Stimulated activated CD4-positive, alpha-beta T cell treated with anti-CD3 and anti-CD28 coated beads, Interleukin-1b, Interleukin-23, amount 100 ng/mL, for 1 hour (primary cell): ENCODE measurements at places on chromosomes 6 and 20.

- no peak for DNase-seq
Observed at GRCh38 chr6:145423936-145424335, 311.4 kb downstream of the EPM2A start.

DNA sequence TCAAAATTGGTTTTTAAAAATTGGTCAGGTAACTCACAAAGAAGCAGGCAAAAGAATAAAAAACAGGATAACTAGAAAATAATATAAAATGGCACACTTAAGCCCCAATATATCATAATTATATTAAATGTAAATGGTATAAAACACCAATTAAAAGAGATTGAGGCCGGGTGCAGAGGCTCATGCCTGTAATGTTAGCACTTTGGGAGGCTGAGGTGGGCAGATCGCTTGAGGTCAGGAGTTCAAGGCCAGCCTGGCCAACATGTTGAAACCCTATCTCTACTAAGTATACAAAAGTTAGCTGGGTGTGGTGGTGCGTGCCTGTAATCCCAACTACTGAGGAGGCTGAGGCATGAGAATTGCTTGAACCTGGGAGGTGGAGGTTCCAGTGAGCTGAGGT is 36.1 kb downstream of the TCP11 start:
- no peak for DNase-seq

- no peak for DNase-seq
Observed at GRCh38 chr6:101294676-101295075, 98.8 kb upstream of the GRIK2 start.

GRCh38 chr6:5865506-5866031 is 141.2 kb downstream of the NRN1 start:
- no peak for DNase-seq

GRCh38 chr20:13681248-13682125 is 42.8 kb upstream of the TASP1 start:
- no peak for DNase-seq

- peak; percentile 81 for DNase-seq
Observed at GRCh38 chr6:27688014-27688586, 215.2 kb upstream of the ZNF184 start.

- no peak for DNase-seq
Observed at GRCh38 chr6:117329926-117330325, 64.6 kb downstream of the VGLL2 start.

- no peak for DNase-seq
Observed at GRCh38 chr6:152094992-152095592, 287.6 kb downstream of the ESR1 start.

DNA sequence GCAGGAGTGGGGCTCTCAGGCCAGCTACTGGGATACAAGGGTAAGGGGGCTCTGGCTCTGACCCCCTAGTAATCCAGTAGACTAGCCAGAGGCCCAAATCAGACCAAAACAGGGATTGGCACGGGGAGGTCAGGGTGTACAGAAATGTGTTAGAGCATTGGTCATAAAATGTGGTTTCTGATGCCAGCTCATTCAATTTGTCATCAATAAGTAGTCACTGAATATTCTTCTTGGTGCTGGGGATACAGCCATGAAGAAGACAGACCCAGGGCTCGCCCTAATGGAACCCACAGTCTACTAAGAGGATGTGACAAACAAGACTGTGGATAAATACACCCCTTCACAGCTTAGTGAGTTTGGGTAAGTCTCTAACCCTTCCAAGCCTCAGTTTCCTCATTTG is 11.1 kb downstream of the MAP1LC3A start:
- DNase-seq = no peak

- DNase-seq = no peak
Observed at GRCh38 chr6:20604159-20604558, 69.9 kb downstream of the CDKAL1 start.

DNA sequence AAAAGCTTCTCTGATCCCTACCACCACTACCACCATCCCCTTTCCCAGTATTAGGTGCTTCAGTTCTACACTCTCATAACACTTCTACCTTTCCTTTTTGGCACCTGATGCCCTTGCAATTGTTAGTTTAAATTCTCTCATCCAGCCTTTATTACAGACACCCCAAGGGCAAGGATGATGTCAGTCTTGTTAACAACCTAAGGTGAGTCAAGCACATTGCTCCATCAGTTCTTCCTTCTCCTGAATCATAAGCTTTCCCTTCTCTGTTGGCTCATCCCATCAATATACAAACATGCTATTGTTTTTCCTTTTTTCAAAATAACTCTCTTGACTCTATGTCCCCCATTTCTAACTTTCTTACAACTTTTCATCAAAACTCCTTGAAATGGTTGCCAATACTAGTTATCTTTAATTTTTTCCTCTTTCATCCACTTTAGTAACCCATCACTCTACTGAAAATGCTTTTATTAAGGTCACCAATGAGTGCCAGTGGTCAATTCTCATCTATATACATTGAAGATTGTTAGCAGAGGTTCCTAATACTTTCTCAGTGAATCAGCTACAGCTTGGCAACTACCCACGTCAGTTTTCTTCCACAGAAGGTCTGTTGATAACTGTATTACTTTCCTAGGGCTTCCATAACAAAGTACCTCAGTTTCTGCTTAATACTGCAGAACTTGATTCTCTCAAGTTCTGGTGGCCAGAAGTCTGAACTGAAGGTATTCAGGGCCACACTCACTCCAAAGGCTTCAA is 97.1 kb upstream of the FLRT3 start:
- no peak for DNase-seq

DNA sequence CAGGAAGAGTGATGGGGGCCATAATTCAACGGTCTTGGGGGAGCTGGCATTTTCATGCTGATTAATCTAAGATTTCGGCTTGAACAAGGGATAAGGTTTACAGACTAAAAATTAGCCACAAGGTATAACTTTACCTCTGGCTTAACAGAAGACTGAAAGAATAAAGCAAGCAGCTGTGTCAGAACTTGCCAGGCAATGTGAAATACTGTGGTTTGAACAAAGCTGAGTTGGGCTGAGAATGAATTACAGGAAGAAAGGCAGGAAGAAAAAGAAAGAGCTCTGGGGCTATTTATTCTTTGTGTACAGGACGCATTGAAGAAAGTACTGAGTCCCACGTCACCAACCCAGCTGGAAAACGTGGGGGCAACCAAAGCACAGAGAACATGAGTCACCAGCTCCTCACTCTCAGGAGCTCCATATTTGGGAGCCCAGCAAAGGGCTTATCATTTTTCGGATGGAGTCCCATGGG is 121.5 kb upstream of the NEDD9 start:
- peak; percentile 39 for DNase-seq

DNA sequence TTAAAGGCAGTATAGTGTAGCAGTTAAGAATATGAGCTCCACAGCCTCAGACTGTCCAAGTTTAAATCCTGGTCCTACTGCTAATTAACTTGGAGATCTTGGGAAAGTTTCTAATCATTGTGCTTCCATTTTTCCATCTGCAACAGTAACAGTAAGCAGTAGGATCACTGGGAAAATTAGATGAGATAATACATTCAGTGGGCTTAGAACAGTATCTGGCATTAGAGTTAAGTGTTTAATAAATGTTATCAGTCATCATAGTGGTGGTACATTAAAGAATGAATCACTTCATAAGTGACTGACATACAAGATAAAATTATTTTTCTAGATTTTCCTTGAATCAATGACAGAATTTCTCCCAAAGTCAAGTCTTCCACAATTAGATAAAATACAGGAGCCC is 5.0 kb downstream of the NHSL1 start:
- no peak for DNase-seq

GRCh38 chr6:24662236-24662635 is 4.5 kb downstream of the TDP2 start:
- DNase-seq = no peak
